Cardiac fibroblast (primary cell): ENCODE measurements at places on chromosomes 13 and 19.

GRCh38 chr19:10768369-10768768, 50.5 kb downstream of the DNM2 start:
- no peak for DNase-seq

DNA sequence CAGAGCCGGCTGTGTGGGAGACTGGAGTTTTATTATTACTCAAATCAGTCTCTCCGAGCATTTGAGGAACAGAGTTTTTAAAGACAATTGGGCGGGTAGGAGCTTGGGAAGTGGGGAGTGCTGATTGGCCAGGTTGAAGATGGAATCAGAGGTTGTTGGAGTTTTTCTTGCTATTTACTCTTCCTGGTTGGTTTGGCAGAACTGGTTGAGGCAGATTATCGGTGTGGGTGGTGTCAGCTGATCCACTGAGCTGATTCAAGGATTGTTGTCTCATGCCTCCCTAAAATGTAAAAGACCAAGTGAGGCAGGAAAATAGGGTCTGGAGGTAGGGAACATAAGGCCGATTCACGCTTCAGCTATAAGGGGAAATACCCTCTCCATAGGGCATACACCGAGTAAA, 1.3 kb upstream of the TDRD12 start:
- no peak for DNase-seq

DNA sequence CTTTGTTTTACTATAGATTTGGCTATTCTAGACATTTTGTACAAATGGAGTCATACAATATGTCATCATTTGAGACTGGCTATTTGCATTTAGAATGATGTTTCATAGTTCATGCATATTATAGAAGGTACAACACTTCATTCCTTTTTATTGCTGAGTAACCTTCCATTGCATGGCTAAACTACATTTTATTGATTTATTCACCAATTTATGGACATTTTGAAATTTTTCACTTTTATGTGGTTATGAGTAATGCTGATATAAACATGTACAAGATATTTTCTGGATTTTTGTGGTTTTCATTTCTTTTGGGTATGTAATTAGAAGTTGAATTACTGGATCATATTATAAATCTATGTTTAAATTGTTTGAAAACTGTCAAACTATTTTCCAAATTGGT, 710.3 kb upstream of the SLITRK5 start:
- no peak for DNase-seq

DNA sequence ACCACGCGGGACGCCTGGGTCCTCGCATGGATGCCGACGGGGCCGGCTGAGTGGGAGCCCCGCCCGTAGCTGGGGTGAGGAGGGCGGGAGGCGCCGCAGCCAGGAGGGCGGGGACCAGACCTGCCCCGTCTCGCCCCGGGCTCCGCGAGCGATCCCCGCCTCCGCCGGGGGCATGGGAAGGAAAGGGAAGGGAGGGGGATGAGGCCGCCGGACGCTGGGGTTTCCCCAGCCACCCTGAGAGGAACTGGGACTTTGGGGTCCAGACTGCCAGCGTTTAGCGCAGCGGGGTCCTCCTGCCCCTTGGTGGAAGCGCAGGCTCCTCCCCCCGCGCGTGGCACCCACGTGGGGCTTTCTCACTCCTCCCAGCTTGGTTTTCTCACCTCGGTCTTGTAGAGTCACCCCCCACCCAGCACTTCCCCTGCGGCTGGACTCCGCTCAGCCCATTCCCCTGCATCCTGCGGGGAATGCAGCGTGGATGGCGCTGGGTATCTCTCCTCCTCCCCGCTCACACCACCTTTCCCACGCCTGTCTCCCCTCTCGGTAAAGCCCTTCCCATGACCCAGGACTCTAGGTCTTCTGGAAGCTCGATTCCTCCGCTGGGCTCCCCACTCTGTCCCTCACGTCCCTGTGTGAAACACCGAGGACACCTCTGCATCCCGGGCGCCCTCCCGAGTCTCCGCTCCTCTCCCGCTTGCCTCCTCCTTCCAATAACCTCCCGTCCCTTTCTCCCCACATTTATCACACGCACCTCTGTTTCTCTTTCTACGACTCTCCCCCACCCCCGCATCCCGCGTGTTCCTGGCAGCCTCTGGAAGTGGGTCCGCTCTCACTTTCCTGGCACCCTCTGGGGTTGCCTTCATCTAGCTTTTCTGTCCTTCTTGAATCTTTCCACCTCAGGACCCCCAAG, 2.1 kb downstream of the TGFB1 start:
- DNase-seq: peak; percentile 63

GRCh38 chr19:288911-289310, 2.3 kb downstream of the PLPP2 start:
- no peak for DNase-seq

- peak; percentile 82 for DNase-seq
These were observed 50.0 kb upstream of the GPR183 start for GRCh38 chr13:99357131-99357596.

GRCh38 chr19:40367577-40368434, 19.3 kb downstream of the PLD3 start:
- no peak for DNase-seq

DNA sequence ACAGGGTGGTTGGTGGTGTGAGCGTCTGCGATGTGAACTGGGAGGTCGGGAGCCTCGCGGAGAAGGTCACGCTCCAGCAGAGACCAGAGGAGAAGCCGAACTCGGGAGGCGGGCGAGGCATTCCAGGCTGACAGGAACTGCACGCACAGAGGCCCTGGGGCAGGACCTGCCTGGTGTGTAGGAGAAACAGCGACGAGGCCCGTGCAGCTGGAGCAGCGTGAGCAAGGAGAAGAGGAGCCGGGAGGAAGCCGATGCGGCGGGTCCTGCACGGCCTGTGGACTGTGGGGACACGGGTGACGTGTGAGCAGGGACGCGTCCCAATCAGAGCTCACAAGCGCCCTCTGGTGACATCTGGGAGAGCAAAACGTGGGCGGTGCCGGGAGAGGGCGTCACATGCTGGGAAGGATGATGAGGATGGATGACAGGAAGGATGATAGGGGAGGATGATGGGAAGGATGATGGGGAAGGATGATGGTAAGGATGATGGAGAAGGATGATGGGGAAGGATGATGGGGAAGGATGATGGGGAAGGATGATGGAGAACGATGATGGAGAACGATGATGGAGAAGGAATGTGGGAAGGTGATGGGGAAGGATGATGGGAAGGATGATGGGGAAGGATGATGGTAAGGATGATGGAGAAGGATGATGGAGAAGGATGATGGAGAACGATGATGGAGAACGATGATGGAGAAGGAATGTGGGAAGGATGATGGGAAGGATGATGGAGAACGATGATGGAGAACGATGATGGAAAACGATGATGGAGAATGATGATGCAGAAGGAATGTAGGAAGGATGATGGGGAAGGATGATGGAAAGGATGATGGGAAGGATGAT, 16.1 kb upstream of the MADCAM1 start:
- peak; percentile 72 for DNase-seq

- DNase-seq: peak; percentile 91
These were observed at the start of gene ERF for GRCh38 chr19:42254850-42255765. TSS of gene ERF (minus strand) at chr19:42255128. CDS start at chr19:42254999, 129 bp downstream.

GRCh38 chr13:71864986-71865873, 1.8 kb downstream of the DACH1 start:
- peak; percentile 24 for DNase-seq

GRCh38 chr13:26710166-26710565, 50.4 kb downstream of the GPR12 start:
- DNase-seq: no peak

- no peak for DNase-seq
These were observed 24.1 kb upstream of the WTIP start for GRCh38 chr19:34457446-34457845.

DNA sequence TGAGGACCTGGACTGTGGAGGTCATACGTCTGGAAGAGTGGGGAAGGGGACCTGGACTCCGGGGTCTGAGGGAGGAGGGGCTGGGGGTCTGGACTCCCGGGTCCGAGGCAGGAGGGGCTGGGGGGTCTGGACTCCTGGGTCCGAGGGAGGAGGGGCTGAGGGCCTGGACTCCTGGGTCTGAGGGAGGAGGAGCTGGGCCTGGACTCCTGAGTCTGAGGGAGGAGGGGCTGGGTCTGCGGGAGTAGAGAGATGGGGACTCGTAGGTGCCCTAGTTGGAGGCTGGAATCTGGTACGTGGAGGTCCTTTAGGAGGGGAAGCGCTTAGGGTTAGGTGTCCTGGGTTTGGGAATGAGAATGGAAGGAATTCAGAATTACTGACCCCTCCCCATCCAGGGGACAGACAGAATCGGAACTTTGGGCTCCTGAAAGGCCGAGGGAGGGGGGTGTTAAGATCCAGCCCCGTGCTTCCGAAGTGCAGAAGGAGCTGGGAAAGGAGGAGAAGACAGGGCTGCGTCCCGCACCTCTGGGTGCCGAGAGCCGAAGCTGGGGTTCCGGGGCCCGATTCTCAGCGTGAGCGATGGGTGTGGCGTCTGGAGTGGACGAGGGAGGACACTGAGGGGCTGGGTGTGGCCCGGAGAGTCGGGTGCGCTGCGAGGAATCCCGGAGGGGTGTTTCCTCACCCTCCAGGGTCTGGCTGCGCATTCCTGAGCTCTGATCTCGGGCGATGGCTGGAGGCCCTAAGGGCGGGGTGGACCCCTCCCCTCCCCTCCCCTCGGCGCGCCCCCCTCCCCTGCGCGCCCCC, 608 bp downstream of the MYADM start:
- DNase-seq: peak; percentile 68

- peak; percentile 65 for DNase-seq
These were observed 714 bp downstream of the POLRMT start for GRCh38 chr19:632579-633067.

GRCh38 chr19:47152632-47153031, 22.0 kb downstream of the SAE1 start:
- DNase-seq: no peak

DNA sequence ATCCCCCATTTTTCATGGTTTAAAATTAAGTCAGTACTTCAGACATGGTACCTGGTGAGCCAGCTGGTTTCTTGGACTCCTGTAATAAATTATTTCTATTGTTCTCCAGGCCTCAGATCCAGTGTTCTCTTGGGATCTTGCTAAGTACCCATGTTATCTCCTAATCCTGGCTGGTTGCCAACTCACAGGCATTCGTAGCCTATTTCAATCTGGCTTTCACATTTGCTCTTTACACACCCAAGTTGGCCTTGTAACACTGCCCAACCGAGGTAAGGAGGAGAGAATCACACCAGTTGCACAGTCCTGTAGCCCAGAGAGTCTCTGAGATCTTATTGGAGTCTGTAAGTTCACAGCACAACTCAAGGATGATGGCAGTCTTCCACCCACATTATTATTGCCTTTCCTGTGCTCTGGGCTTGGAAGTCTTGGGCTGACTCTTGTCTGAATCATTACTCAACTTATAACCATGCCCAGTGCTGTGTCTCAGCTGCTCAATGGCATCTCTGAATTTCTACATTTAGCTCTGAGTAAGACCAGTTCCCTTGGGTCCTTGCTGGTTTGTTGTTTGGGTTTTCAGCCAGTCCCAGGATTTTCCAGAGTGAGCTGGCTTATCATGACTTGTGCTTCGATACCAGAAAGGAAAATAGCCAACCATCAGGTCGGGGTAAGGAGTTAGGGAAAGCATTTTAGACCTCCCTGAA, 76.6 kb upstream of the KLF12 start:
- peak; percentile 100 for DNase-seq

GRCh38 chr19:40804783-40805242, 5.8 kb downstream of the EGLN2 start:
- DNase-seq: no peak

DNA sequence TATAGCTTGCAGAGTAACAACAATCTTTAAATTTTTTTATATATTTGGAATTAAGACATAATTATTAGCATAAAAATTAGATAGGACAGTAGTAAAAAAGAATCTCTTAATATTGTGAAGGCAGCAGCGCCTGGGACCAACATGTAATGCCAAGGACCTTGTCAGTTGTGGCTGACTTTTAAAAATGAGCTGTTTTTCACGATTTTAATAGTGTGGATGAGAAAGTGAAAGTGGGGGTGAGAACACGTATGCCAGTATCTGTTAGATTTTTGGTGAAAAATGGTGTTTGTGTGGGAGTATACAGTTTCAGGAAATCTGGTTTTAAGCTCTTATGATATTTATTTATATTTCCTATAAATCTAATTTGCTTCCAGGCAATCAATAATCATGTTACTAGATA, 125.2 kb downstream of the LMO7 start:
- DNase-seq: peak; percentile 22

DNA sequence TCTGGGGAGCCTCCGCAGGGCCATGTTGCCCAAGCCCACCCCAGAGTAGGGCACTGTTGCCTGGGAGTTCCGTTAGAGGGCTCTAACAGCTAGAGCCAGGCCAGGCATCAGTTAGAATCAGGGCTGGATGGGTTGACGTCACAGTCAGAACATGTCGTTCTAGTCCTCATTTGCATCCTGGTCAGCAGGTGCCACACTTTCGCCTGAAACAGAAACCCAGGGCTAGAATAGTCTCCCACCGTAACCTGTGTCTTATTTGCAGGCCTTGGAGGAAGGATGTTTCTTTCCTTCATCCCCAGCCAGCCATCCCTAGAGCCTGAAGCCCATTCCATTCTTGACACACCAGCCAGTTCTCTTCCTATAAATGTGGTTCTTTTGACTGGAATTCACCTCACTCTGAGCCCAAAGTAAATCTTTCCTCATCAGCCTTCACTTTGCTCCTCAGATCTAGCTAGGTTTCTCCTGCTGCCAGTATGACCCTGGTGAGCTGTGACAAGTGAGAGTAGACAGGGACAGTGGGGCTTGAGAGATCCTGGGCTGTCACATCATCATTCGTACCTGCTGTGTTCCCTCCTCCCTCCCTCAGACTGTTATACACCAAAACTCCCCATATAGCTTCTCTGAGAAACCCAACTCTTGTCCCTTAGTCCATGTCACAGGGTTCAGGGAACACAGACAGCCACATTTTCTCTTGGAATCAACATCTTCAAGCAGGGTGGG, 12.2 kb upstream of the CCDC97 start:
- DNase-seq: no peak

DNA sequence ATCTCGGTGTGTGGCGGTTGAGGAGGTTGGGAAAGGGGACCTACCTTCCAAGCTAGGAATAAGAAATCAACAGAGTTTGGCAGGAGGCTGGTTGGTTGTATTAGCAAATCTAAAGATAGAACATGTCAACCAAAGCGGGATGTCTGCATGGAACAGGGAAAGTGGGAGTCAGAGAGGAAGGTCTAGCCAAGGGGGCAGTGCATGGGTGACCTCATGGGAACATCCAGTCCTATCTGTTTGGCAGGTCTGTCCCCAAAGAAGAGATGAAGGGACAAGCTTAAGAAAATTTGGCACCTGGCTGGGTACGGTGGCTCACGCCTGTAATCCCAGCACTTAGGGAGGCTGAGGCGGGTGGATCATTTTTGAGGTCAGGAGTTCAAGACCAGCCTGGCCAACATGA, 118.7 kb upstream of the TSC22D1 start:
- no peak for DNase-seq

- no peak for DNase-seq
These were observed 8.8 kb downstream of the PAF1 start for GRCh38 chr19:39381910-39382611.

GRCh38 chr13:26660185-26660584, 100.4 kb downstream of the GPR12 start:
- DNase-seq: no peak

- DNase-seq: peak; percentile 77
These were observed 502.7 kb downstream of the UQCRFS1 start for GRCh38 chr19:28710278-28710677.

DNA sequence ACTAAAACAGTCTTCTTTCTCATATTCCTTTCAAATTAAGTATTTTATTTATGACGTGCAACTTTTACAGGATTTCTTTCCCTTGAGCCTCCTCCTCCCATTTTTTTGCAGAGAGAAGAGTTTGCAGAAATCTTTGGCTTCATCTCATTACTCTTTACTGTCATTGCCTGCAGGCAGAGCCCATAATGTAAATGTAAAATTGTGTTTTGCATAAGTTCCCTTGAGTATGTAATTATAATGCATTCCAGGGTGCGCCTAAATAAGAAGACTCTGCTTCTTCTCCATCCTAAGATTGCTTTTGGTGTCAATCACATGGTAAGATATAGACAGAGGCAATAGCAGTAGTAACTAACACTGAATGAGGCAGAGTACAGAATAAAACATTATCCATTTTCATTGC, 23.0 kb downstream of the MIR17HG start:
- DNase-seq: no peak
